ENCODE measurements at places on chromosomes 2 and 18.

- no peak for DNase-seq
Observed at GRCh38 chr2:152051436-152051835, 47.4 kb downstream of the CACNB4 start.

GRCh38 chr2:105180491-105180972, 61.0 kb upstream of the GPR45 start:
- no peak for DNase-seq

- no peak for DNase-seq
Observed at GRCh38 chr2:239465017-239466001, 64.5 kb upstream of the HDAC4 start.

DNA sequence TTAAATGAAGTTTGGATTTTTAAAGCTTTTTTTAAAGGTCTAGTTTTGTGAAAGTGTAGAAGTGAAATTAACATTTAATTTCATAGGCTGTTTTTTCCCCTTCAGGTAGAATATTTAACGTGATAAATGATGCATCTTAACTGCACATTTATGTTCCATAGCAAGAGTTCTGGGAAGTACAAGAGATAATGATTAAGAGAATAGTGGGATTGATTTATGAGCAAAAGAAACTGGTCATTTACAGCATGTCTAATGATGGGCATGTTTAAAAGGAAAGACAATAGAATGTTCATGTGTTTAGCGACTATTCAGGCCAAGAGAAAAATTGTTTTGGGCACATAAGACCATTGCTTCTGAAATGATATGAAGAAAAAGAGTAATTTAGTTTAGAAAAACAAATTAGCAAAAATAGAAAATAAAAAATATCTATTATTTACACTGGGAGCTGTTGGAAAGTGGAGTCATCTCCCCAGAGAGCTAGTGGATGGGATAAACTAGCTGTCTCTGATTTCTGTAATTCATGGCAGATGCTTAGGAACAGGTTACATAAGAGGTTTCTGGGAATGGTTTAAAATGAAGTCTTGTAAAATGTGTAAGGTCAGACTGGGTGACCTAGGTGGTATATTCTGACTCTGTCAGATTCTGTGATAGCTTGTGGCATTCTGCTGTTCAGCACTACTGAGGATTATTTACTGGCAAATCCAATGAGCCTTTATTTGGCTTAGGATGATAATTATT, 60.7 kb downstream of the WDR7 start:
- DNase-seq, result no peak

GRCh38 chr2:28736034-28736433, 15.6 kb upstream of the PPP1CB start:
- DNase-seq, result no peak

DNA sequence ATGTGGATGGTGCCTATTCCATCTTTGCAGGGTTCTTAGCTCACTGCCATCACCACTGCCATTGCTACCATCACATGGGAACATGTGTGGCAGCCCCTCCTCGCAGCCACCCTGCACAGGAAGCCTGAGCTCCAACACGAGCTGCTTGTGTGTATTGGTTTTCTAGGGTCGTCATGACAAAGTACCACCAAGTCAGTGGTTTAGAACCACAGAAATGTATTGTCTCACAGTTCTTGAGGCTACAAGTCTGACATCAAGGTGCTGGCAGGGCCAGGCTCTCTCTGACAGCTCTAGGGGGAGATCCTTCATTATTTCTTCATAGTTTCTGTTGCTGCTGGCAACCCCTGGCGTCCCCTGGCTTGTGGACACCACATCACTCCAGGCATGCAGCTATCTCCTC, 10.3 kb upstream of the IL1R2 start:
- no peak for DNase-seq

DNA sequence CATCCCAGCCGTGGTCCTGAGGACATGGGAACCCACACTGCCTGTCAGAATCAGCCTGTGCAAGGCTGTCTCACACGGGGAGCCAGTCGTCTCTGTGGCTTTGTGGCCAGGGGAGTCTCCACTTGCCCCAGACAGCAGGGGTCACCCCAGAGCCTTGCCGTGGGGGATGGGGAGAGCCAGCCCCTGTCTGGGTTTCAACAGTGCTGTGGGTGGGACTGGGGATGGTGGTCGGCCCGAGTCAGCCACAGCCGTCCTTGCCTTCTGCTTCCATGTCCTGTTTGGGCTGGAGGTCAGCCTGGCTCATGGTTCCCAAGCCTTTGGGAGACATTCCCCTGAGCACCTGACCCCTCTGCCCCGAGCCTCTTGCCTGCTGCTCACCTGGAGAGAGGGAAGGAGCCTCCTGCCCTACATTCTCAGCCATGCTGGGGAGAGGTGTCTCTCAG, 19.6 kb downstream of the GPR35 start:
- no peak for DNase-seq

GRCh38 chr2:238190445-238190844, 13.1 kb downstream of the ILKAP start:
- no peak for DNase-seq

- no peak for DNase-seq
Observed at GRCh38 chr2:8158711-8159110, 523.1 kb upstream of the ID2 start.

GRCh38 chr2:196075196-196075595, 6.6 kb upstream of the DNAH7 start:
- no peak for DNase-seq

DNA sequence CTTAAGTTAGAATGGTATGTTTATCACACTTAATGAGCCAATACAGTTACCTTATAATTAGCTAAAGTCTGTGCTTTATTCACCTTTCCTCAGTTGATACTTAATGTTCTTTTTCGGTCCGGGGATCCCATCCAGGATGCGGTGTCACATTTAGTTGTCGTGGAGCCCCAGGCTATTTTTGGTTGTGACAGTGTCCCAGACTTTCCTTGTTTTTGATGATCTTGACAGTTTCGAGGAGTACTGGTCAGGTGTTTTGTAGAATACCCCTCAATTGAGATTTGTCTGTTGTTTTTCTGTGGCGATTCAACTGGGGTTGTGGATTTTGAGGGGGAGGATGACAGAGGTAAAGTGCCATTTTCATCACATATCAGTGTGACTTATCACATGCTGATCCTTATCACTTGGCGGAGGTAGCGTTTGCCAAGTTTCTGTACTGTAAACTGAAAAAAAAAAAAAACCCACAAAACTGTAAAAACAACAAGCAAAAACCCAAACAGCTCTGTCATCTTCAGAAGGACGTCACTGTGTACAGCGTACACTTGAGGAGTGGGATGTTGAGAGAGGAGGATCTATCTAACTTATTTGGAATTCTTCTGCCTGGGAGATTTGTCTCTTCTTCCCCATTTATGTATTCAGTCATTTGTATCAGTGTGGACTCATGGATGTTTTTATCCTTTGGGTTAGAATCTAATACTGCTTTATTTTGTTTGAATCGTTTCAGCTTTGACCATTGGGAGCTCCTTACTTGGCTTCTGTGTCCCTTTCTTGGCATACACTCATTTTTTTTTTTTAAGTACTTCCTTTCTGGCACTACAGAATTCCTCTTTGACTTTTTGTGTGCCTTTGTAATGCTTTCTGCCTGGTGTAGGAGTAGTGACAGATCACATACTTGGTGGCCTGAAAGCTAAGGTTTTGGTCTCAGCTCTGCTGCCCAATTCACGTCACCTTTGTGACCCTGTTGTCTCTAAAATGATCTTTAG, 68.1 kb downstream of the FMNL2 start:
- DNase-seq, result no peak

DNA sequence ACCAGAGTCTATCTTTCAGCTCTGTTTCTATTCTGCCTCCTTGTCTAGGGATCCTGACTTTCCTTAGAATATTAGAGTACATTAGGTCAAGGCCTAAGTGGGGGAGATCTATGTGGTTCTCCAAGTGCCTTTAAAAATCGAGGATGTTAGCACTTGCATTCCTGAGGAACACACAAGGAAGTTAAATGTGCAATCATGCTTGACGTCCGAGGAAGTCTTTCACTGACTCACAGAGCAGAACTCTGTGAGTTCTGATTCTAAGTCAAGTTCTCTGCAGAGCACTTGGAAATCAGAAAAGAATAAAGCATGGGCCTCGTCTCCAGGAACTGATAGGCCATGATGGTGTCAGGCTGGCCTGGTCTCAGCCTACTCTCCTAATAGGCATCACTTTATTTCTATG, 17.2 kb downstream of the FHOD3 start:
- DNase-seq, result no peak

DNA sequence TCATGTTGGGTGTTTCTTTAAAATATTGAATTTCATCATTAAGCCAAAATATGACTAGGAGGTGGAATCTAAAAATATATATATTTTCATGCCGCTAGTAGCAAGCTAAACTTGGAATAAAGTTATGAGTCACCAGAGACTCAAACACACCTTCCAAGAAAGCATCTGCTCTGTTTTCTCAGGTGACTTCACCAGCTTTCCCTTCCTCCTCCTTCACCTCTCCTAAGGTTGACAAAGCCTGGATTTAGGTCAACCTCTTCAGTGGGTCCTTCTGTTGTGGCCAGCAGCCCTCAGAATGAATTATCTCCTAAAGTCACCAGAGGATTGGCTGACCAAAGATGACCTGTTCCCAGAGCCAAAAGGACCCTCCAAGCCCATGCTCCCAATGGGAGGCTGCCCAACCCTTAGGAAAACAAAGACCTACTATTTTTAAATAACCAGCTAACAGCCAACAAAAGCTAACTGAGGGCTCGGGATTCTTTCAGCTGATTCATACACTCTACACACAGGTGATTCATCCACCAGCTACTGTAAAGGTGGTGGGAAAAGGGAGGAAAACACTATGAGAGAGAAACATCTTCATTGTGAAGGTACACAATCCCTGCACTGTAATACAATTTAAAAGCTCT, 113.9 kb downstream of the MYO5B start:
- no peak for DNase-seq

- DNase-seq, result no peak
Observed at GRCh38 chr2:84855731-84856130, 25.2 kb downstream of the TRABD2A start.

DNA sequence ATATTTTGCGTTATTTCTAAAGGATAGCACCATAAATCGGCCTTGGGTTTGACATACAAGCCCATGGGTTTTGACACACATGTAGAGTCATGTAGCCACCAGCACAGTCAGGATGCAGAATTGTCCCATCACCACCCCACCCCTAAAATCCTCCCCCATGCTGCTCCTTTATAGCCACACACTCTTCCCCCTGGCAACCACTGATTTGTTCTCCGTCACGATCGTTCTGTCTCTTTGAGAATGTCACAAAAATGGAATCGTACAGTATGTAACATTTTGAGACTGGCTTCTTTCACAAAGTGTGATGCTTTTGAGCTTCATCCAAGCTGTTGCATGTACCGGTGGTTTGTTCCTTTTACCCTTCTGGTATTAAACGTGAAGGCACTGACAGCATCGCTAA, 39.1 kb downstream of the CRACDL start:
- DNase-seq, result no peak

DNA sequence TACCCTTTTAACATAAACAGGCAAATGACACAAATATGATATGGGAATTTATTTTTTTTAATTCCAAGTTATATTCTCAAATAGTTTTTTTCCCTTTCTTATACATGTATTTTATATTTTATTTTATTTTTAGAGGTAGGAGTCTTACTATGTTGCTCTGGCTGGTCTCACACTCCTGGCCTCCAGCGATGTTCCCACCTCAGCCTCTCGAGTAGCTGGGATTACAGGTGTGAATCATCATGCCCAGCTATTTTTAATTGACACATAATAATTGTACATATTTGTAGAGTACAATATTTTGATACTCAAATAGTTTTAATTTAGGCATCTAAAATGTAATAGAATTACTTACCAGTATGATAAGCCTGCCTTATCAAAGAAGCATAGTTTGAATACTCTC, 12.2 kb downstream of the BAZ2B start:
- DNase-seq, result no peak

DNA sequence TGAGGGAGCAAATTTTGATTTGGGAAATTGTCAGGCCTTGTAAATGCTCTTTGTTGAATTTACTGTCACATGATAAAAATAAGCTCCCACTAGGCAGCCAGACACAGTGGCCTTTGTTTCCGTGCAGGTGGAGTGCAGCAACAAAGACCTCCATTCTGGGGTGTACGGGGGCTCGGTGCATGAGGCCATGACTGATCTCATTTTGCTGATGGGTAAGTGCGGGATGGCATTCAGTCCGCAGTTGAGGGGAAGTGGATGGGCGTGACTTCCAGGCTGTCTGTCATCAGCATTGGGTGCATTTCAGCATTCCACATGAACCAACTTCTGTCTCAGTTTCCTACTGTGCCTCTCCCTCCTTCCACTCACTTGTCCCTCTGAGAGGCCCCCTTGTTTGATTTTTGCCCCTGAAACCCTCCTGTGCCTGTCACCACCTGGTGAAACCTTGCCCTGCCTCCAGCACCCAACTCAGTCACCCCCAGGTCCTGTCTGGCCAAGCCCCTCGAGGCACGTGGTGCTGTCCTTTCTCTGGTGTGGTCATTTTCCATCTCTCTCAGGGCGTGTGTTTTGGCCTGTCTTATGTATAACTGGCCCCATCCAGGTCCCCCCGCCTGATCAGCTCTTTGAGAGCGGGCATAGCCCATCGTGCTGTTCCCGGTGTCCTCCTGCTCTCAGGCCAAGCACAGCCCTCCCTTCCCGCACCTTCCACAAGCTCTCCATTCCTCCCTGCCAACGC, 16.3 kb downstream of the CNDP2 start:
- no peak for DNase-seq

DNA sequence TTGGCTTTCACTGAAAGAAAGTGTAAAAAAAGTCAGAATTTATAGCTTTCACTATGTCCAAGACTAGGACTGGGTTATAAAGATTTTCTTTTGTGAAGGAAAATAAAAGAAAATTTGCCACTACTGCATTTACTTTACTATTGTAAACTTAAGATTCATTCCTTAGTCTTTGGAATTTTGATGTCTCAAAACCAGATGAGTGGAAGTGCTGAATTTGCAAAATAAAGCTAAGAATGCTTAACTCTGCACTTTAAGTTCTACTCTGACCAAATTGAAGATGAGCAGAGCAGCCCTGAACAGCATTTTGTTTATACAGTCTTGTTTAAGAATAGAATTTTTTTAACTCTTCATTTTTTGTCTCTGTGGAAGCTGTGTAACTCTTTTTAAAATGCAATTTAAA, 102.4 kb downstream of the ICA1L start:
- no peak for DNase-seq

DNA sequence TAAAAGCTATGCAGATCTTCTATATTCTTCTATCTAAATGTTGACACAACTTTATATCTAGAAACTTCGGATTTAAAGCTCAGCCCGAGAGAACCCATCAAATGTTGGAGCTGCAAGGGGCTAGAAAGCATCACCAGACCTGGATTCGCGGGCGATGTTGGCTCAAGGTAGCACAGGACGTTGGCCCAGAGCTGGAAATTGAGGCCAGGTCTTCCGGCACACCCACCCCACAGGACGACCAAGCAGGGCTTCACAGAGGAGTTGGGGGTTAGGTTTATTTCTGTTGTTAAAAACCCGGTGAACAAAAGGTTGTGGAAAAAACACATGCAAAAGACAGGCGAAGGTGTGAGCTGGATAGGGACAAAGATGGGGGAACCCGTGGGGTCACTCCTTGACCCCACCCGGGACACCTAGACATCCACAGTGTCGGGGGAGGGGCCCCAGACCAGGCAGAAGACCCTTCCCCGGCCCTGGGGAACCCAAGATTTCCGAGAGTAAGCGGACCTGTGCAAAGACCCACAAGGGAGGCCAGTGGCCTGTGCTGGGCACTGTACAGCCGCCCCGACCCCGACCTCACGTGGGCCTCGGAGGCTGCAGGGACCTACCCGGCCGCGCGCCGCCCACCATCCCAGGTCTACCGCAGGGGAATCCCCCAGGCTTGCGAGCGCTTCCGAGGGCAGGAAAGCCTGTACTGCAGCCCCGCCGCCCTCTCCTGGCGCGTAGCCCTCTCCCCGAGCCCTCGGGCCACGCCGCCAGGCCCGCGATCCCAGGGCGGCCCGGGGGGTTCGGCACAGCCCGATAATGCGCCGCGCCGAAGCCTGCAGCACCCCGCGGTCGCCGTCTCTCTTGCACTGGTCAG, 1.8 kb upstream of the AGBL5 start:
- peak; percentile 47 for DNase-seq

All from stimulated activated CD4-positive, alpha-beta T cell treated with anti-CD3 and anti-CD28 coated beads, Interleukin-12 subunit alpha, Interleukin-12 subunit beta, amount 100 ng/mL, for 48 hours (primary cell).